NCI-H187 (cell line): ENCODE measurements at places on chromosomes 3 and 15.

- DNase-seq, result no peak
Observed at GRCh38 chr3:63624941-63625560, 27.4 kb upstream of the SNTN start.

- DNase-seq, result no peak
Observed at GRCh38 chr3:126356373-126357264, 589 bp downstream of the KLF15 start.

GRCh38 chr3:113070681-113071113 is 79.9 kb downstream of the GTPBP8 start:
- no peak for DNase-seq

GRCh38 chr3:94379264-94379663 is 316.4 kb downstream of the NSUN3 start:
- no peak for DNase-seq

- no peak for DNase-seq
Observed at GRCh38 chr3:149541091-149541491, 66.6 kb downstream of the TM4SF4 start.

- DNase-seq, result no peak
Observed at GRCh38 chr3:16807391-16807790, 77.4 kb upstream of the PLCL2 start.

DNA sequence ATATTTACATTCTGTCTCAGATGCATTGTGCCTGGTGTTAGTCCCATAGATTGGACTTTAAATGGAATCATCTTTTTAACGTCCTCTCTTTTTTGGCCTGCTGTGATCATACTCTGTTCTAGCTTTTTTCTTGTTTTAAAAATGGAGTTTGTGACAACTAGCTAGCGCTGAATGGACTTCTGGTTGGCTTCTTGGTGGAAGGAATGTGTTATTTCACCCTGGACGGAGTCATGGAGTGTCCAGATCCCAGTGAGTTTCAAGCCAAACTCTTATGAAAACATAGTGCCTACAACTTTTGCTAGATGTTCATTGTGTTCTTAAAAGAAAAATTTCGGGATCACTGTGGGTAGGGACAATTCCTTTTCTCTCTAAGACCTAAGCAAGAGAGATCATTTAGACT is 192.6 kb downstream of the TCF12 start:
- no peak for DNase-seq

- peak; percentile 57 for DNase-seq
Observed at GRCh38 chr3:114454551-114455251, 160.9 kb downstream of the TIGIT start.

- DNase-seq, result no peak
Observed at GRCh38 chr3:55480911-55481743, 6.0 kb downstream of the WNT5A start.

GRCh38 chr3:40938591-40938990 is 260.7 kb upstream of the CTNNB1 start:
- DNase-seq, result no peak

GRCh38 chr3:4850211-4850927 is 128.9 kb upstream of the BHLHE40 start:
- no peak for DNase-seq

DNA sequence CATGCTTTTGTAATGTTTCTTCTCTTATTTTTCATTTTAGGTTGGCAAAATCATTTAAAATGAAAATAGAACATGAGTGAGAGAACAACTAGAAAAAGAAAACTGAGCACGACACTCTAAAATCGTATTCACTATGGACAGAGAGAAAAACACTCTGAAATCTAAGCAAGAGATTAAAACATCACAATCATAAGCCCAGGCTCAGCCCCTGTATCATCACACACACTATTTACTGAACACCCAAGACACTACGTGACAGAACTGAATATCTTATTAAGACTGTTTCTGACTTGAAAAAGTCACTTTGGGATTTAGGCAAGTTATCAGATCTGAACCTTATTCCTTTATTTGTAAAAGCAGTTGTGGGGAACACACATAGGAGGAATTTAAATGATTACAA is 82.6 kb upstream of the PLXND1 start:
- DNase-seq, result no peak

DNA sequence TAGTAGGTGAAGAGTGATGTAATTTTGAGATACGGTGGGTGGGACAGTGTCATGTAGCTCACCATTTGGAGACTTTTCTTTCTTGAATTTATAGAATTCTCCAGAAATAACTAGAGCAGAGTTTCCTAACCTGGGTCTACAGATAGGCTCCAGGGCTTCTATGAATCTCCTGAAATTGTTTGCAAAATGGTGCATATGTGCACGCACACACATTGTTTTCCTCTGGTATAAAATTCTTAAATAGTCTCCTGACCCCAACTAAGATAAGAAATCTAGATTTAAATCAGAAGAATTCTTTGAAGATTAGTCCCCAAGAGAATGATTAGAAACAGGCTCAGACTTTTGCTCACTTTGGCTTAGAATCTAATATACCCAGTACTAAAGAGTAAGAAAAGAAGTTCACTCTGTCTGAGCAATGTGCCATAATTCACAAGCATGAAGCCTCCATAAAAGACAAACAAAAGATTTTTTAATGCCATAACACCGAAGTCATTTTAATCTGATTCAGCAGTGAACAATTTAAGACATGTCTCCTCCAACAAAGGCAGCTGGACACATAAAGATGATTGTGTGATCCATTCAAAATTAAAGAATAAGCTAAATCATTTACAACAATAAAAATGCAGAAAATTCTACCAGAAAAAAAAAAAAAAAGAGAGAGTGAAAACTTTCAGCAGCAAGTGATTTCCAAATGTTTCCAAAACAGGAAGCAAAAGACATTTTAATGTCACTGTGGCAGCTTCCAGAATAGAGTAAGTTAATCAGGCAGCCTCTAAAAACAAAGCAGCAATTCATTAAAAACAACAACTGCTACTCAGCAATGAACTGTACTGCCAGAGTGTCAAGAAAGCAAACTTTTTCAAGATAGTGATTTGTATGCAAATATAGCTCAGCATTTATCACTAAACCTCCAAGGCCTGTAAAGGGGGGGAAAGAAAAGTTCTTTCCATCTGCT is 975.5 kb upstream of the CFAP20DC start:
- DNase-seq, result no peak

DNA sequence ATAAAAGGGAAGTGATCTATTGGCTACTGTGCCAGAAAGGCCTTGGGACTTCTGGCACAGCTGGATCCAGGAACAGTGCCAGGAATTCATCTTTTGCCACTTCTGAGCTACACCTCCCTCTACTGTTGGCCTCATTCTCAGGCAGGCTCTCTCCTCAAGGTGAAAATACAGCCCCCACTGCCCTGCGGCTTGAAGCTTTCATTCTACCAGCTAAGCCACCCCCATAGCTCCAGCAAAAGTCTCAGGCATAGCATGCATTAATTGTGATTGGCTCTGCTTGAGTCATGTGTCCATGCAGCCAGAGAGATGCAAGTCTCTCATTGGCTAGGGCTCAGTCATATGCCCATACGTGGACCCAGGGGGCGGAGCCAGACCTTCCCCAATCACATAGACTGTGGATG is 142.4 kb downstream of the TPRA1 start:
- no peak for DNase-seq

- no peak for DNase-seq
Observed at GRCh38 chr3:146546366-146546965, 2.1 kb upstream of the PLSCR1 start.

- no peak for DNase-seq
Observed at GRCh38 chr3:48118322-48118721, 69.9 kb downstream of the CDC25A start.

- DNase-seq, result no peak
Observed at GRCh38 chr15:37880009-37880834, 54.2 kb upstream of the TMCO5A start.

GRCh38 chr15:81529481-81529880 is 155.5 kb upstream of the TMC3 start:
- DNase-seq, result no peak

GRCh38 chr3:128495435-128495970 is 2.5 kb upstream of the GATA2 start:
- no peak for DNase-seq

DNA sequence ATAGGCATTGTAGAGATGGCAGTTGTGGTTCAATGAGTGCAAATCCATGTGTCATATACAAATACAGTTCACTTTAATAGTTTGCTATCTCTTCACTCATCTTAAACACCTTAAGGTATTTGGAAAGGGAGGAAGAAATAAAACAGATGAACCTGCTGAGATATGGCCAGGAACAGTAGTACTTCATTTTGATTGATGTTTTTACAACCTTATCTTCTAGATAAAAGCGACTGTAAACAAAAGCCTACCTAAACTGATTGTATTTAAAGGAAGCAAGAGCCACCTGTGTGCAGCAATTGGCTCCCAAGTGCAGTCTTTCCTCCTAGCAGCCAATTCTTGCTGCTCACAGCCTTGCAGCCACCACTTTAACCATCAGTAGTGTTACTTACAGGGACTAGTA is 217.7 kb downstream of the CDIN1 start:
- DNase-seq, result no peak

DNA sequence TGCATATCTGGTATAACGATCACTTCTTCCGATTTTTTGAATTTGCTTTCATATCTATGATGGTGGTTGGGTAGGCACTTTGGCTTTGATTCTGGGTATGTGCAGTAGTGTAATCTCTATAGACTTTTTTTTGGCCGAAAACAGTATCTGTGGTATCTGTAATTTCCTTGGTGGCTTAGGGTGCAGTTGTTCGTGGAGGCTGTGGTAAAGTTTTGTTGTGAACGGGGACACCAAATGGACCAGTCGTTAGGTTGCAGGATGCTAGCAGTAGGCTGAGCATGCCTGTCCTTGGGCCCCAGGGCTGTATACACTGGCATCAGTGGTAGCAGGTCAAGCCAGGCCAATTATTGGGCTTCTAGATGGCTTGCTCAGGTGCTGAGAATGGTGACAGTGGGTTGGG is 55.2 kb downstream of the CCDC66 start:
- DNase-seq, result no peak

DNA sequence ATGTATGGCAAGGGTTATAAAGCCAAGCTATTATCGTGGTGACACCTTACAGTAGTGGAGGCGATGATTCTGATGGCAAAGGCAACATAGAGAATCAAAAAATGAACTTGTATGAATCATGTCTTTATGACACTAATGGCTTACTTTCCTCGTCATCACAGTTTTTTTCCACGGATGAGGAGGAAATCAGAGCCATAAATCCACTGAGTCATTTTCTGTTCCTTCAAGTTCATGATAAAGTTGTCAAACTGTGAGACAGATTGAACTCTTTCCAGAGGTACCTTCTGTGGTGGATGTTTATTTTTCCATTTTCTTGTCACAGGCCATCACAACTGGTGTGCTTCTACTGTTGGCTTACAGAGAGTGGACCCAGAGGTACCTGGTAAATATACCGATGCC is 8.5 kb downstream of the TMEM212 start:
- DNase-seq, result no peak

GRCh38 chr15:43879386-43880355 is 52.9 kb downstream of the WDR76 start:
- no peak for DNase-seq

DNA sequence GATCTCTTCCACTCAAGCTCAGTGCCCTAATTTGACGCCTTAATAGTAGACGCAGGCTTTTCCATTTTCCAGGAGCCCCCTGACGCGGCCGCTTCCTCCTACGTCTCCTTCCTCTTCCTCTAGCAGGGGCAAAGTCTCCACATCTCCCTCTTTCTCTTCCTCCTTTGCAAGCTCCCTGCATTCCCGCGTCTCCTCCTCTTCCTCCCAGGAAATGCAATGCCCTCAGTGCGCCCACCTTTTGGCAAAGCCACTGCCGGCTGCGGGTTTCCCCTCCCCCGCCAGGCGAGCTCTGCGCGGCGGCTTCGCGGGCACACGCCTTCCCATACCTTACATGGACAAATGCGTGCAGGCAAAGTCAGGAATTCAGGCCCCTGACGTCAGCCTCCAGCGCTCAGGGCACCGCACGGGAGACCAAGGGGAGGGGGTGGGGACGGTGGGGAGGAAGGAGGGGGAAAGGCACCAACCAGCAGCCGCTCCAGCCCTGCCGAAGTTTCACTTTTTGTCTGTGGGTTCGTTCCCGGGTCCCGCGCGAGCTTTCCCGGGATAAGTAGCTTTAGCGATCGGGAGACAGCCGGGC is 432 bp upstream of the LPP start:
- no peak for DNase-seq

- no peak for DNase-seq
Observed at GRCh38 chr3:130548356-130548755, 31.4 kb downstream of the COL6A6 start.

DNA sequence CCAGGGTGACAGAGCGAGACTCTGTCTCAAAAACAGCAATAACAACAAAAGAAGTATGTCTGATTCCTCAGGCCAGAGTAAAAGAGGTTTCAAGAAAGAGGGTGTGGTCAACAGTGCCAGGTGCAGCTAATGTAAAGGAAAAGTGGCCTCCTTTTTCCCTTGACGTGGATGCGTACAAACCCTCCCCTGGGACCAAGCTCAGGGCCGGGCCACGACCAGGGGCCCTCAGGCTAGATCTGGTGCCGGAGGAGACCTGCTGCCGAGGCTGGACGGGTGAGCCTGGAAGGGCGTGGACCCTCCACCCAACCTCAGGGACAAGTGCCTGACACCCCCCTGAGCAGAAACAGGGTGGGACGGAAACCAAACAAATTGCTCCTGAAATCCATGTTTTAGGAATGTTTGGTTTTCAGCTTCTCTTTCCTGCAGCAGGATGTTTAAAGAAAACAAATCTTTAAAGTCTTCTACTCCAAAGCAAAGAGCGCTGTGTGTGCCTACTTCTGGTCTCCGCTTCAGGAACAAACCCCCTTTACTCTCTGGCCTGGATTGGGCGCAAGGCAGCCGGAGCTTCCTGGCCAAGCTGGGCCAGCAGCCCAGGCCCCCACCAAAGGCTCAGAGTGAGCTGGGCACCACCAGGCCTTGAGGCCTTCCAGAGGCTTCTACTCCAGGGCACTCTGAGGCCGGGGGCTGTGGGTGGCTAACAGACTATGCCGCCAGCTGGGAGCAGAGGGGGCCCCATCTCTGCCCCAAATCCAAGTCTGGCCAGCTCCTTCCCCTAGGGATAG is 21.4 kb downstream of the ZDHHC19 start:
- DNase-seq, result no peak

GRCh38 chr3:64501298-64501906 is 186.4 kb downstream of the ADAMTS9 start:
- no peak for DNase-seq

DNA sequence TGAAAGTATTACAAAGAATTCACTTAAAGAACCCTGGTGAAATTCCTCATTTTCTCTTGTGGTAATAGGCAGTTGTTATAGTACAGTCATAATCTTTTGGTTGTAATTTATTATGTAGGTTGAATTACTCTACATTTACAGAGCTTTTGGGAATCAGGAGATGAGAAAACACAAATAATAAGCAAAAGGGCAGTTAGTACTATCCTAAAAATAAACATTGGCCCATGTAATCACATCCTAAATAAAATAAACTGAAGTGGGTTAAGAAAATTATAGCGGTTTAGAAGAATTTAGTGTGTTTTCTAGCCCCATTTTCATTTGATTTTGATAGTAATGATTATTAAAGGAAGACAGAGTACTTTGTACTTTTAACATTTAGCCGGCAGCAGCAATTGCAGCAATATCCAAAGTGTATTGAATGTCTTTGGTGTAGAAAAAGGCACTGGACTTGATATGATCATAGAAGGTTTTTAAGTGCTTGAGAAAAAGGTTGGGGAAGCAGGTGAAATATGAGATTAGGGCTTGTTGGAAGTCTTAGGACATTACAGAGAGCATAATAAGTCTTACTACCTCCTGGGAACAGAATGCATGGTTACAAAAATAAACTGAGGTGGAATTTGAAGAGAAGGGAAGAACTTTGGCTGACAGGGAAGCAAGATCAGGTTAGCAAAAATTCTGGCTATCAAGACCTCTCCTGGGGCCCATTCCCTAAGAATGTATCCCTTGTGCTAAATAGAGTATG is 79.9 kb downstream of the MBNL1 start:
- no peak for DNase-seq
